Hematopoietic multipotent progenitor cell treated with erythropoietin and hydrocortisone succinate and interleukin-3 and kit ligand, for 17 days (in vitro differentiated cells): ENCODE measurements at places on chromosomes 12 and 14.

DNA sequence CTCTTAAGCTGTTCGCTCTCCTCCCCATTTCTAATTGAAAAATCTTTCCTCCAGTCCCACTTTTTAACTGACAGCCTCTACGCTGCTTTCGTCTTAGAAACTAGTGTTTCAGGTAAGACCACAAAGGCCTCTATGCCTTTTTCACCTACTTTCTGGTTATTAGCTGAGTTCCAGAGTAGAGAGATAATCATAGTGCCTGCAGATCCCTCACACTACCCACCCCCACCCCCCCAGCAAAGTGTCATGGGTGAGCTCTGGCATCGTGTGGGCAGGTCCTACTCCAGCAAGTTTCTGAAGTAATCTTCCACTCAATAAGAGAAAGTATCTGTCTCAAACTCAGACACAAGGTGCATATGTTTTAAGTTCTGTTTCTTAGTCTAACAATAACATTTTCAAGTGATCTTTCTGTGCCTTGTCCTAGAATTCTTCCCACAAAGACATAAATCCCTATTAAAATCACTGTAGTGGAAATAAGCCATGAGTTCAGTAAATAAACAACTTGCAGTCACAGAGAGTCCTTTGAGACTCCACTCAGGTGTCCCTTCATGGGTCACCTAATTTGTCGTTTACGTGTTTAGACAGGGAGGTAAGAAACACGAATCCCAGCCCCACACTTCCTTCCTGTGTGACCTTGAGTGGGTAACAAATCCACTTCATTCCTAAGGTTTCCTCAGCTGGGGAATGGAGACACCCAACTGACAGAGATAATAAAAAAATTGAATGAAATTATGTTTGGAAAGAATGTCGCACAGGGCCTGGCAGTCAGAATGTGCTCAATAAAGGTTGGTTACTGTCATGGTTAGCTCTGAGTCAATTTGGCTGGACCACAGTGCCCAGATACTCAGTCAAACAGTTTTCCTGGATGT, 228.9 kb upstream of the CAND1 start:
- DNase-seq = no peak

- DNase-seq = no peak
These were observed 124.9 kb upstream of the BTG1 start for GRCh38 chr12:92270521-92270920.

- peak; percentile 69 for DNase-seq
These were observed 230.5 kb downstream of the SLC25A21 start for GRCh38 chr14:36941783-36942521.

DNA sequence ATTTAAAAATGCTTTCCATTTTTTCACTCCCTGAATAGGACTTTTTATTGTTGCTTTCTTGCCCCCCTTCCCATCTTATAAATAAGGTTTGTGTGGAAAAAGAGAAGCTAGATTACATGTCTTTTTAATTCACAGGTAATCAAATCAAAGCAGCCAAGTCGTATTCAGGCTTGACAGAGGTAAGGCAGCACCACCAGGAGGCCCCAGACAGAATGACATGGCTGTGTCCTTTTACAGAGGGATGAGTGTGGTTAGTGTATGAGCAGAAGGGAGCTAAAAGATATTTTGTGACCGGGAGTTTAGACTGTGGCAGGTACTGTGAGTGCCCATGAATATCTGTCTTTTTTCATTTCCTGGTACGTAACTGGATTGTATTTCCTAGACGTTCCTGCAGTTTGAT, 596.1 kb downstream of the ETNK1 start:
- no peak for DNase-seq

DNA sequence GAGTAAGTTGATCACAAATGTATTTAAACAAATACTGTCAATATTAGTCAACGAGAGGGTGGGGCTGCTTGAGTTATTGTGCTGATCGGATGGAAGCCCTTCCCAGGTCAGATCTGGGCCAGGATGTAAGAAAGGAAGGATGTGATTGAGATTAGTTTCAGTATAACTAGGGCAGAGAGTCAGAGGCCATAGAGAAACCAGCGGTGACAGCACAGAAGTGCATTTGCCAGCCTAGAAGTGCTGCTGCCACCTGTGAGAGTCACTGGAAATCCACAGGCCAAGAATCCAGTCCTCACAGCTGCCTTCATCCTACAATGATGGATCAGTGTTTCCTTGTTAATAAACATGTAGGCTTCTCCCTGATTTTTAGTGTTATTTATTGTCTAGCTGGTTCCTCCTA, 9.8 kb upstream of the FERMT2 start:
- no peak for DNase-seq

DNA sequence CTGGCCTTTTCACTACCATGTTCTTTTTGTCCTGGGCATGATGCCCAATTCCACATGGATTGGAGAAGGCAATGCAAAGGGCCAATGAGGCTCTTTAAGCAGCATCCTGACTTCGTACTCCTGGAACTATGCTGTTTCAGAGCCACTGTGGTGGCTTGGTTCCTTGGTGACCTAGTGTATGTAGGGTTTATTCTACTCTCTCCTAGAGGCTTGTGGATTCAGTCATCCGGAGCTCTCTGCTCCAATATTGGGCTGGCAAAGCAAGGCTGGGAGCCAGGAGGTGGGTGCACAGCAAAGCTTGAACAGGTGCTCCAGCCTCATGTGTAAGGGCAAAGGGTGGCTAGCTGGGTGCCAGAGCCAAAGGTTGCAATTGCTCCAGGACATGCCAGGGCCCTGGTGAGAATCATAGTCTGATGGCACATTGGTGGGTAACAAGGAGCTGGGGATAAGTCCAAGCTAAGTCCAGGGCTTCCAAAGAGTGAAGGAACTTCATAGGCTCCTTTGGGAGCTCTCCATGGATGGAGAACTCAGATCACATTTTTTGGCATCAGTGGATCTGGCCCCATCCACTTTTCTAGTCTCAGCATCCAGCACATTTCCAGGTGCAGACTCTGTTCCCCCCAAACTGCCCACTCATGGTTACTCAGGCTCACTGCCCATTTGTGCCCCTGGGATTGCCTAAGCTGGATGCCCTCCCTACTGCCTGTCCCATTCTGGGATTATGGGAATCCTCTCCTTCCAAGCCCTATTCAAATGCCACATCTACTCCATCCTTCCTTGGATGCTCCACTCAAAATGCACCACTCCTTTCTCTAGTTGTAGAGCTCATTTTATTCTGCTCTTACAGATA, 253.9 kb downstream of the EMP1 start:
- DNase-seq = no peak

GRCh38 chr12:130026608-130027176, 122.9 kb upstream of the TMEM132D start:
- no peak for DNase-seq

GRCh38 chr12:131213896-131214442, 260.3 kb downstream of the ADGRD1 start:
- DNase-seq = no peak

- no peak for DNase-seq
These were observed 78.6 kb downstream of the KCNK13 start for GRCh38 chr14:90140298-90140955.

DNA sequence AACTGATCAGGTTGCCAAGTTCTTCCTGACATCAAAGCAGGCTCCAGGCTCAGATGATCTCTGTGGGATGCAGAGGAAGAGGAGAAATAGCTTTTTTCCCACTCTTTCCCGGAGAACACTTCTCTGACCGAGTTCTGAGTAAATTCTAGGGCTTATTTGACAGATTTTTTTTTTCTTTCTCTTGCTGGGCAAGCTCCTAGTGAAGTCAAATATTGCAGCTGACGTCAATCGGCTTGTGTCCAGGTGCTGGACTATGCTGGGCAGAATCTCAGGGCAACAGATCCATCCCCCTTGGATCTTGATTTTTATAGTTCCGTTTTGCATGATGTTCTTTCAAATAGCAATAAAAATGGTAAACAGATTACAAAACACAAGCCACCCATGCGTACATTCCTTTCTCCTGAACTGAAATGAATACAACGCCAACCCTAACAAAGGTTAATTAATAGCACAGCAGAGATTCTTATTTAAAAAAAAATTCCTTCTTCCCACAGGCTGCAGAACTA, 182.2 kb downstream of the NOVA1 start:
- no peak for DNase-seq

- DNase-seq = no peak
These were observed 16.0 kb downstream of the FNTB start for GRCh38 chr14:65002586-65003210.
